H7 (cell line): ENCODE measurements at places on chromosomes 3 and 15. TPM values are rescaled to one million over a fixed set of nuclear protein-coding genes. Genes with fewer than 3 reads are reported as not detected.
A peak's percentile ranks its signal among the peaks of the same experiment; 100 is the strongest.

- no peak for DNase-seq
These were observed 44.5 kb downstream of the OXNAD1 start for GRCh38 chr3:16309558-16309957.

DNA sequence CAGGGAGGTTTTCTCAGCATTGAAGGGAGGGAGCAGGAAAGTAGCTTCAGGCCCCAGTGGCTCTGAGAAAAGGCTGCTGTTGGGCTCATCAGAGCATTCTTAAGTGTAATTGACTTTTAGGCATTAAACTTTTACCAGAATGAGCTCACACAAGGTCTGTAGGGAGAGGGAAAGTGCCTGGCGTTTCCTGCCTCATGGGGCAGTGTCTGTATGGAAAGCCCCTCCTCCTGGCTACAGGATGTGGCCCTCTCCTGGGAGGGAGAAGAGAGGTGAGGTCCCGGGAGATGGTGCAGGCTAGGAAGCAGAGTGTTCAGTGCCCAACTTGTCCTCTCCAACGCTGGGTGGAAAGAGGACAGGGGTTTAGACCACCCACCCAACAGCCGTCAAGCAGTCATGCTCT is 21.3 kb upstream of the SCN10A start:
- DNase-seq, result no peak

- no peak for DNase-seq
These were observed 168.0 kb downstream of the FOXB1 start for GRCh38 chr15:60172143-60172542.

DNA sequence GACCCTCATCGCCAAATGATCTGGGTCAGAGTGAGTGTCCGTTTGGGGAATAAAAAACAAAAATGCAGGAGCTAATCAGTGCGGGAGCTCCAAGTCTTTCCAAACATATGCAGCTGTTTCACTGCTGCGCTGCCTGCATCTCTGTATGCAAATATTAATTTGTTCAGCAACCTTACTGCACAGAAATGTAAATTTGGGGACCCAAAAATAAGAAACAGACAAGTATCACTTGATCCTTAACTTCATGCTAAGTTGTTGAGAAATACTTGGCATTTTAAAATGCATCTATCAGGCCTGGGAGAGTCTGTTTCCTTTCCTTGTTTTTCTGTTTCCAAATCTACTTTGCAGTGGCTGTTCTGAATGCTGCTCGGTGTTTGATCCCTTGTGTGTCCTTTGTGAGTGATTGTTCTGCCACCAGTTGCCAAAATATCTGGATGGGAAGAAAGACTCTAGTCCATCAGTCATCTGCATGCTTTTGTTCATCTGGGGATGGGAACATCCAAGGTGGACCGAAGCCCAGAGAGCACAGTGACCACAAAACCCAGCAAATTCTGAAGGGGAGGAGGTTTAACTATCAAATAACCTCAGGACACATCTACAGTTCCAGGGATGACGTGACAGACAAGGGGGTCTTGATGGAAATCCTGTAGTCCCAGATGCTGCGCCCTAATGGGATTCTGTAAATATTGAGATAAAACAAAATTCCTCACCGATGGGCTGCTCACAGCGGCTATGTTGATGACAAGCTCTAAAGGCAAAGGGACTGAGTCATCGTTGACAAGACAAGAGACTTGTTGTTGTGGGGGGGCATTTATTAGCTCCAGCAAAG is 199.5 kb upstream of the WNT5A start:
- DNase-seq, result no peak

GRCh38 chr3:101725194-101725889 is 928 bp downstream of the CEP97 start:
- DNase-seq, result peak; percentile 26

- no peak for DNase-seq
These were observed 221.8 kb downstream of the UACA start for GRCh38 chr15:70541511-70541910.

DNA sequence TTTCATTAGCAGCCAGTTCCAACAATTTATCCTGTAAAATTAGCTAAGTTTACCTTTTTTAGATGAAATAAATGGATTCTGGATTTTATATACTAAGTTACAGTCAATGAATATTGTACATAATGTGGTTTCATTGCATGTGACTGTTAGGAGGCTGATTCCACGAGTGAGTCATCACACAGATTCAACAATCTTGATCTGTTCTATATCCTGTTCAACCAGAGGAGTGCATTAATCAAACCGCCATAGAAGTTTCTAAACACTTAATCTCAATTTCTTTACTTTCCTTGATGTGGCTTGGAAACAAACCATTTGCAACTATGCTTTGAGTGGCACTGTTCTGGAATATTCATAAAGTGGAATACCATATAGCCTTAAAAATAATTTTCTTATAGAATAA is 15.3 kb downstream of the DNAJC13 start:
- no peak for DNase-seq

DNA sequence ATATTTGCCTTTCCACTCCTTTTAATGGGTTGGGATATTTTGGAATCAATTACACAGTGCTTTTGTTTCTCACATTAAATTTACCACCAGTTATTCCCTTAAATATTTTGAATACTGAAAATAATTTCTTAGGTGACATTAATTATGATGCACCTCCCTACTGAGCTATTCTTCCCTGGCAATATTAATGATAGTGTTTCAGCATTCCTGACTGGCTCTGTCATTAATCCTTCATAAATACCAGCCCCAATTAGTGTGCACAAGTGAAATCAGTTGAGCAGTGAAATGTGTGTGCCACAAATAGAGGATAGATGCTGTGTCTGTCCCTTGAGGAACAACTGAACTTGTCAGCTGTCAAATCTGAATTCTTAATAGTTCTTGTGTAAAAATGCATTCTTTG is 304.0 kb downstream of the CACNA2D3 start:
- no peak for DNase-seq

DNA sequence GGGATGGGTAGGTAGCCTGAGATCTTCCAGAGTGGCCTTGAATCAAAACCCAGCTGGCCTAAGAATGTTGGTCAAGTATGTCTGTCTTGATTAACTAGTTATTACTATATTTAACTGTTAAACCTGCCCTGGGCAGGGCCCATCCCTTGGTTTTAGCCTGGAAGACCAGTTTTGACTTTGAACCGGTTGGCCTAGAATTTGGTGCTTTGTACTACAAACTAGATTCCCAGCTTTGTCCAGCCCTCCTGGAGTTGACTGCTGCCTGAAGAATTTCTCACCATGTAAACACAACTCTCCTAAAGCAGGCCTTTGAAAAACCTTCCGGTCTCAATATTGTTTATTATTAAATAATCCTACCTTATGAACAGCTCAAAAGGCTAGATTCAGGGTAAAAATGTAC is 16.0 kb downstream of the C15orf62 start:
- DNase-seq, result no peak

GRCh38 chr15:81485806-81486205 is 111.8 kb upstream of the TMC3 start:
- DNase-seq, result no peak

DNA sequence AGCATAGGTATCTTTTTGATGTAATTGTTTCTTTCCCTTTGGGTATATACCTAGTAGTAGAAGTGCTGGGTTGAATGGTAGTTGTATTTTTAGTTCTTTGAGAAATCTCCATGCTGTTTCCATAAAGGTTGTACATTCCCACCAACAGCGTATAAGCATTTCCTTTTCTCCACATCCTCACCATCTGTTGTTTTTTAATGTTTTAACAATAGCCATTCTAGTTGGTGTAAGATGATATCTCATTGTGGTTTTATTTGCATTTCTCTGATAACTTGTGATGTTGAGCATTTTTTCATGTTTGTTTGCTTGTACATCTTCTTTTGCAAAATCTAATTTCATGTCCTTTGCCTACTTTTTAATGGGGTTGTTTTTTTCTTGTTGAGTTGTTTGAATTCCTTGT is 80.0 kb upstream of the TMC3 start:
- no peak for DNase-seq

GRCh38 chr15:81222007-81222406 is 25.3 kb downstream of the IL16 start:
- DNase-seq, result peak; percentile 25

DNA sequence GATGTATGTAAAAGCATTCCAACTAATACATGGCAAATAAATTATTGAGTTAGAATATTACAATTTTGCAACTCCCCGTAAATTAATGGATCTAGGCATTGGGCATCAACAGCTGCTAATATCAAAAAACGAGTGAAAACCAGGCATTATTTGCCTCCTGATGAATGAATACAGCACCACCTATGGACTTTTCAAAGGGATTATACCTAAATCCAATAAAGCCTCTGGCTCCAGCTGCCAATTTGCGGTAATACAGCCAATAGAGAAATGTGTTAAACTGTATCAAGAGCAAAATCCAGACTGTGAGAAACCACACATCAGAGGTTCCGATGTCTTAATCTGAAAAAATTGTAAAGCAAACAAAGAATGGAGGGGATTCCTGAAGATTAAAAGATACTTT is 16.3 kb upstream of the A4GNT start:
- no peak for DNase-seq

DNA sequence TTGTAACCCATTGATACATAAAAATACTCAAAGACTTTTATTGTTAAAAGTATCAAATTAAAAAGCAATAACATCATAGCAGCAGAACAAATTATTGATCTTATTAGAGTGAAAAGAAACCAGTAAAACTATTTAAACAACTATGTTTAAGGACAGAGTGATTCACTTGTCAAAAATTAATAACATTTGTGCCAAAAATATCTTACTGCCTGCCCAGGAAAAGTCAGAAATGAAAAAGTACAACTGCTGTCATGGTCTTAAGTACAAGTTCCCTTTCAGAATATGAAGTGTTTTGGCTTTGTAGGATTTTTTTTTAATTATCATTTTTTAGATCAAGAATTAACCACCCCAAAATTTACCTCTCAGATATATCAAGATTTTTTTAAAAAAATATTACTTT is 3.4 kb downstream of the IFT57 start:
- no peak for DNase-seq

GRCh38 chr3:148367756-148368155 is 329.9 kb upstream of the AGTR1 start:
- no peak for DNase-seq

GRCh38 chr3:67894510-67894909 is 240.1 kb upstream of the SUCLG2 start:
- no peak for DNase-seq

DNA sequence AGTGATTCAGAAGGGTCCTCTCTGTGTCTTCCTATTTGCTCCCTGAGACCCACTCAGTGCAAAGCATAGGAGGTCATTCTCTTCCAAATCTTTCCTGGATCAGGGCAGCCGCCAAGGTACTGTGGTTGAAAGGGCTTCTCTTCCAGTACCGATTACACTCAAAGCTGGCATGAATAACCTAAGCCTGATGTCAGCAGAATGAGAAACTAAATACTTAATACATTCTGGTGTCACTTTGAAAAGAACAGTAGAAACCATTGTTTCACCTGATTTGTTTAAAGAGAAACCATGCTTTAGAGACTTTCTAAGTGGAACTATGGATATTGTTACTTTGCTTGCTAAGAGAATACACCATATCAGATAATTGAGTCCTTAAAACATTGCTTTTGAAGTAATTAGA is 50.2 kb downstream of the PDHB start:
- DNase-seq, result no peak

- peak; percentile 86 for DNase-seq
These were observed at the start of gene SATB1 for GRCh38 chr3:18424729-18425640. Gene SATB1, minus strand, starts transcription at chr3:18425339. Its CDS starts 4,372 bp downstream, at chr3:18420967.

GRCh38 chr15:75640483-75641178 is 607 bp upstream of the IMP3 start:
- peak; percentile 52 for DNase-seq

GRCh38 chr3:18086078-18086477 is 339.1 kb downstream of the SATB1 start:
- no peak for DNase-seq

GRCh38 chr15:67783303-67783702 is 42.0 kb upstream of the SKOR1 start:
- DNase-seq, result no peak

- no peak for DNase-seq
These were observed 219.7 kb upstream of the SGO1 start for GRCh38 chr3:20405744-20406143.

DNA sequence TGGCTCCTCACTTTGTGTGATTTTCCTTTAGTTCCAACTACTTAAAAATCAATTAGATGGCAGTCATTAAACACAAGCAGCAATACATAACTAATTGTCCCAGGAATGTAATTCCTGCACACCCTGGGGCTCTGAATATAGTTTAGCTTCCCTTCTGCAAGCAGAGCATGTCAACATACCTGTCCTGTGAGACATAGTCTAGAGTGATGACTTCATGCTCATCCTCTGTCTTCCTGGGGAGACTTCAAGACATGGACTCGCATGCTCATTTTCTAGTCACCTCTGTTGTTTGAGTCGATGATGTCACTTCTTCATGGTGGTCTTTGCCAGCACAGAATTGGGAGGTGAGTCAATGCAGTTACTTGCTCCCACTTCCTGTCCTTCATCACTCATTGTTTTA is 15.7 kb downstream of the C3orf52 start:
- DNase-seq, result no peak

DNA sequence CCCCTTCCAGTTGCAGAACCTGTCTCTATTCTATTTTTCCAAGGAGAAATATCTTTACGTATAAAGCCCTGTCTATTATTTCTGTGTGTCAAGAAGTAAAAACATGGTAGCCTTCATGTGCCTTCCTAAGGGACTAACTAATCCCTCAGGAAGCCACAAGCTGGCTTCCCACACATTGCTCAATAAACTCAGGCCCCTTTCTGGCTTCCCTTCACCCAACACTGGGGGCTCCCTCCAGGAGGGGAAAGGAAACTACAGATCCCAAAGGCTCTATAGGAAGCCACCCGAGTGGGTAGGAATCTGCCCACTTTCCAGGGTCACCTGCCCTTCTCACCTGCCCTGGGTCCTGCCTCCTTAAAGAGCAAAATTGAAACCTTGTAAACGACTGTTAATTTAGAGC is 4.6 kb downstream of the TLE3 start:
- no peak for DNase-seq

- peak; percentile 7 for DNase-seq
These were observed 1457.1 kb upstream of the GBE1 start for GRCh38 chr3:83218383-83219200.

- DNase-seq, result no peak
These were observed 447.3 kb downstream of the TAFA4 start for GRCh38 chr3:68485051-68485450.

DNA sequence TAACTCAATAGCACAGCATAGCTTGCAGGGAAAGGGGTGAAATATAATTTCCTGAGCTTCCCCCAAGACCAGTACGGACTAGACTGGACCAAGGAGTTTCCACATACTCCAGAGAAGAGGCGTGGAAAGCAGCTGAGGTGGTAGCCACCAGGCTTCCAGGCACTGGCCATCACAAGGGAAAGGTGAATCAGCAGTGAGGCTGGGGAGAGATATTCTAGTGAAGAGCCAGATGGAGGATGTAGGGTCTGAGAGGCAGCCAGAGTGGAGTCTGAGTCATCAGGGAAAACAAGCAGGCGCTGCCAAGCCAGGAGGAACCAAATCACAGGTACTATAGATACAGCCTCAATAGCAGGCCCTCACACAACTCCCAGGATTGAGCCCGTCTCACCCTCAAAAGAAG is 9.6 kb upstream of the RASA2 start:
- no peak for DNase-seq

WDR48 gene
- 31.7 and 43.6 TPM in 2 replicates for total RNA-seq

ECE2 gene
- total RNA-seq, result not detected in 2 replicates

COL8A1 gene
- total RNA-seq, result 0.59 and 1.2 TPM in 2 replicates

CCDC33 gene
- 4.8 and 5.0 TPM in 2 replicates for total RNA-seq

CEMIP gene
- total RNA-seq, result 0.03 TPM in 1 of 2 replicates, not detected in the other

ALCAM gene
- 21.1 and 35.2 TPM in 2 replicates for total RNA-seq

PTPRG gene
- 54.4 and 81.5 TPM in 2 replicates for total RNA-seq

ITGA11 gene
- 0.03 and 0.07 TPM in 2 replicates for total RNA-seq

POPDC2 gene
- 0.59 TPM in 1 of 2 replicates, not detected in the other for total RNA-seq

MSL2 gene
- 10.7 and 16.3 TPM in 2 replicates for total RNA-seq

EFCAB12 gene
- 0.10 and 0.44 TPM in 2 replicates for total RNA-seq

SERPINI2 gene
- not detected in 2 replicates for total RNA-seq

AHSG gene
- total RNA-seq, result not detected in 2 replicates

PLSCR4 gene
- total RNA-seq, result 3.3 and 4.8 TPM in 2 replicates

SAMMSON gene
- total RNA-seq, result 0.04 TPM in 1 of 2 replicates, not detected in the other

FETUB gene
- not detected in 2 replicates for total RNA-seq
